ENCODE measurements at places on chromosomes 6 and 20.
A peak's percentile ranks its signal among the peaks of the same experiment; 100 is the strongest.

GRCh38 chr6:158775832-158776231 is 43.3 kb downstream of the EZR start:
- no peak for DNase-seq

GRCh38 chr6:148959008-148959407 is 212.2 kb downstream of the UST start:
- DNase-seq: no peak

- no peak for DNase-seq
These were observed 66.5 kb downstream of the ADTRP start for GRCh38 chr6:11711984-11712711.

GRCh38 chr6:7920425-7920824 is 9.8 kb upstream of the TXNDC5 start:
- DNase-seq: no peak

DNA sequence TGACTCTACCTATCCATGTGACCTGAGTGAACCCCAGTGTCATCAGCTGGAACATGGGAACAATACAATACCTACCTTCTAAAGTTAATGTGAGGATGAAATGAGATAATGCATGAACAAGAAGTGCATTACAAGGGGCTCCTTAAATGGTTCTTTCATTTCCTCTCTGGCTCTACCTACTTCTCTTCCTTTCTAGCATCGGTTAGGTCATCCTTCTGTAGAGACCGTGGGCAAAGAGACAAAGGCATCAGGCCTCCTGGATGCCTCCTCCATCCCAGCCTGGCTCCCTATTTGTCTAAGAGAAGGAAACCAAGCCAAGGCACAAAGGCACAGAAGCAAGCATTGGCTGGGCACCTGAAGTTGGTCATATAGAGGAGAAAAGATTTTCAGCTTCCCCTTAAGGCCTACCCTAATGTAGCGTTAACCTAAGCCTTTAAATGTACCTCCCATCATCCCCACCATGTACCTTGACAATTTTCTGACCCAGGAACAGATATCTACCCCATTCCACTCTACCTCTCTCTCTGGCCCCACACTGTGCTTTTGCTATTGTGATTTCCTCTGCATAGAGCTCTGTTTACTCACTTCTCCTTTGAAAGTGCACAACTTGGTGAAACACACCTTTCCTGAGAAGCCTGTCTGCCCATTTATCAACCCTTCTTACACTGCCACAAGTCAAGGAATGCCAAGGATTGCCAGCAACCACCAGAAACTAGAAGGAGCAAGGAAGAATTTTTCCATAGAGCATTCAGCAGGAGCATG is 86.6 kb downstream of the GCLC start:
- no peak for DNase-seq

GRCh38 chr6:169862892-169863525 is 111.6 kb downstream of the ERMARD start:
- peak; percentile 7 for DNase-seq

- peak; percentile 45 for DNase-seq
These were observed 57.8 kb upstream of the EDN1 start for GRCh38 chr6:12232339-12232738.

DNA sequence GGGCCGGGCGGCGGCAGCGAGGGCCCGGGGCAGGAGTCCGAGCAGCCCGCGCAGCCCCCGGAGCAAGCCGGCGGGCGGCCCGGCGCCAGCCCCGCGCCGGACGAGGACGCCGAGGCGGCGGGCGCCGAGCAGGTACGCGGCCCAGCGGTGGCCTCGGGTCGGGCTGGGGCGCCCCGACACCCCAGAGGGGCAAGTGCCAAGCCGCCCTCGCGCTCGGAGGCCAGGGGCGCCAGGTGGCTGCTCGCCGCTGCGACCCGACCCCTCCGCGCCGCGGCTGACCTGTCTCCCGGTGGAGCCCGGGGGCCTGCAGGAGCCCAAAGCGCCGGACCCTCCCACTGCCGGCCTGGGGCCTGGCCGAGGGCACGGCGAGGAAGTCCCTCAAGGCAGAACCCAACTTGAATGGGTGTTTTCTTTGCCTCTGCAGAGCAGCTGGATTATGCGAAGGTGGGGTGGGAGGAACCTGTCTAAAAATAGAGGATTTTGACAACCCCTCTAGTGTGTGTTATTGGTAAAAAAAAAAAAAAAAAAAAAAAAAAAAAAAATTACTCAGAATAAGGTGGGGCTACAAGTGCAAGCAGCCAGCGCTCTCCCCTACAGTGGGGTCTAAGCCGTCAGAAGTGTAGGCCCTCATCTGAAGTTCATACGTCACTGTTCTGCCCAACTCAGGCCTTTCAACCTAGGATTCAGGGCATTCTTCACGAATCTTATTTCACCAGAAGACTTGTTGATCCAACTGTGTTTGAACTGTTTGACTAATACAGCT is 609 bp downstream of the OGFRL1 start:
- peak; percentile 42 for DNase-seq

DNA sequence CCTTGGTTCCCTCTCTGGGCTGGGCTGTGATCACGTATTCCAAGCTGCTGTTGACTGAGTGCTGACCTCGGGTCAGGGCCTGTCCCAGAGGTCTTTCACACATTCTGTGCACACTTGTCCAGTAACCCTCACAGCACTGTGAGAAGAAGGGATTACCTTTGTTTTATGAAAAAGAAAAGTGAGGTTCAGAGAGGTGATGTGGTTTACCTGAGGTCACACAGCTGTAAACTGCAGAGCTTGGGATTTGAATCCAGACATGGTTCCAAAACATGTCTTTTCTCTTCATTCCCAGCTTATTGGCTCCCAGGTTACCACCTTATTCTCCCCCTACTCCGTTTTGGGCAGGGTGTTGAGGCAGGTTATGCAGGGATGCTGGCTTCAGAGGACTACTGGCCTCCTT is 28.4 kb upstream of the CDH22 start:
- no peak for DNase-seq

- no peak for DNase-seq
These were observed 139.0 kb downstream of the MAP3K4 start for GRCh38 chr6:161130541-161130940.

- DNase-seq: no peak
These were observed 13.8 kb downstream of the SIGLEC1 start for GRCh38 chr20:3698591-3699001.

- DNase-seq: peak; percentile 55
These were observed 3.4 kb downstream of the LINC00237 start for GRCh38 chr20:21102603-21103311.

DNA sequence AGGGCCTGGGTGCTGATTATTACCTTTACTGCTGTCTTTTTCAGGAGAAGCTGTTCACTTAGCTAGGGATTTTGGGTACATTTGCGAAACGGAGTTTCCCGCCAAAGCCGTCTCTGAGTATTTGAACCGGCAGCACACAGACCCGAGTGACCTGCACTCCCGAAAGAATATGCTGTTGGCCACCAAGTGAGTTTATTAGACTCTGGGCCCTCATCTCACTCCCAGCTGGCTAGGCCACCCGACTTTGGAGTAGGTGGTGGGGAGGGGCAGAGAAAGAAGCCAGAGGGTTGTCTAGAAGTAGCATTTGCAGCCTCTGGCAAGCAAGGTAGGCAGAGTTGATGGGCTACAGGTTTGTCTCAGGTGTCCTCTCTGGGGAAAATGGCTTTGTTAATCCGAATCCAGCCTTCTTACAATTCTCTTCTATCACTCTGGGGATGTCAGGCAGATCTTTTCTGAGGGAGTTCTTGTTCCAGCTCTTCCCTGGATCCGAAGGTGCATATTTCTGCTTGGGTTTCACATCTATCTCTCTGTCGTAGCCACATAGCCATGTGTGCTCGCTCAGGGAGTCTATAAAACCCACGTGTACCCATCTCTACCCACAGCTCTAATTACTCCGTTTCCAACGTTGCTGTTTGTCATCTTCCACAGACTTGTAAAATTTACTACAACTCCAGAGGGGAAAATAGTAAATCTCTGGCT is 21.6 kb downstream of the TFAP2B start:
- no peak for DNase-seq

GRCh38 chr20:2751878-2752566 is 48.4 kb downstream of the CPXM1 start:
- DNase-seq: peak; percentile 74

- DNase-seq: peak; percentile 53
These were observed 95.6 kb downstream of the LAMP5 start for GRCh38 chr20:9609887-9610502.

DNA sequence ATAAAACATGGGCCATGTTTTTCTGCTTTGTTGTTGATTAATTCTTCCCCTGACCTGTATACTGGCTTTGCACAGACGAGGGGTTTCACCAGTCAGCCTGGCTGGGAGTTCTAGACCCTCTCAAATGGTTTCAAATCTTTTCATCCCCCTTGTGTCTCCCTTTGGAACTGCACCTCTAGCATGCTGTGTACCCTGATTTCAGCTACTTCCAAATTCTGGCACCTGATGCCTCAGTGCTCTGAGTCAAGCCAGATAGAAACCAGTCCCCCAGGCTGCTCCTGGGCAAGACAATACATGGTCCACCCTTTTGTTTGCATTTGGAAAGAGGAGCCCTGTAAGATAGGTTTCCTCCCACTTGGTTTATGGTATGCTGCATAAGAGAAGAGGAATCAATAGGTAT is 290.2 kb downstream of the BTBD3 start:
- peak; percentile 47 for DNase-seq

DNA sequence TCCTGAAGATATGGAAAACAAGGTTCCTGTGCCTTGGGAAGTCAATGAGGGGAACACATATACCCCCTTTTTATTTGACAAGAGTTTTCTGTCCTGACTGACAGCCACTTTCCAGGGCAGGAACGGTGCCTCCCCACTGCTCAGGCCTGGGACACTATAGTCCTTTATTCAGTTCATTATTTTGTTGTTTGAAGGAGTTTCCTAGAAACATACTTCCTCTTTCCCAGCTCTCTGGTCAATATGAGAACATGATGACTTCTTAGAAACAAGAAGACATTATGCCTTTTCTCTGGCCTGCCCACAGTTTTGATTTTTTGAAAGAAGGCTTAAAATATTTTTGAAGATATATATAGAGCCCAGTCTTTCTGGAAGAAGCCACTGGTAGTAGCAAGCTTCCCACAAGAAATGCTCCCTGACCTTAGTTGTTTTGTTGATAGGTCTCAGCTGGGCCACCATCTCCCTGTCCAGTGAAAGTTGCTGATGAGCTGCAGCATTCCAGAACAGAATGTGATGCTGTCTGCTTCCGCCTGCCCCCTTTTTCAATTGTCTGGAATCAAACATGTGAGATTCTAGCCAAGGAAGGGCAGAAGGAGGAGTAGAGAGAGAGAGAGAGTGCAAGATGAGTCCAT is 350.0 kb upstream of the PRND start:
- no peak for DNase-seq

- no peak for DNase-seq
These were observed 11.3 kb downstream of the MAP3K5 start for GRCh38 chr6:136780972-136781371.

All from AG20443 (cell line).